ENCODE measurements at places on chromosomes 5 and 9.

DNA sequence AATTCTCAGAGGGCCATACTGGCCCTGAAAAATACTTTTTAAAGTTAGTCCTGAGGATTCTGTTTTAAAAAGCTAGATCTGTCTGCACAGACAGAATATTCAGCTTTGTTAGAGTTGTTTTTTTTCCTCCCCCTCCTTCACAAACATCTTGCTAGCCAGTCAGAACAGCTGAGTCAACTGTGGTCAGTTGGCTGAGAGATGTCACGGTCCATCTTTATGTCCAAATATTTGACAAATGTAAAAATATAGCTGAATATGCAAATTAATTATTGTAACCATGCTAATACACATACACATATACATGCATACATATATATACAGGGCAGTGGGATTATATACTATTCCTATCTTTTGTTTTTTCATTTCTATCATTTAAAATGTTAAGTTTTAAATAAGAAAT is 33.9 kb downstream of the UNC13B start:
- no peak for DNase-seq

DNA sequence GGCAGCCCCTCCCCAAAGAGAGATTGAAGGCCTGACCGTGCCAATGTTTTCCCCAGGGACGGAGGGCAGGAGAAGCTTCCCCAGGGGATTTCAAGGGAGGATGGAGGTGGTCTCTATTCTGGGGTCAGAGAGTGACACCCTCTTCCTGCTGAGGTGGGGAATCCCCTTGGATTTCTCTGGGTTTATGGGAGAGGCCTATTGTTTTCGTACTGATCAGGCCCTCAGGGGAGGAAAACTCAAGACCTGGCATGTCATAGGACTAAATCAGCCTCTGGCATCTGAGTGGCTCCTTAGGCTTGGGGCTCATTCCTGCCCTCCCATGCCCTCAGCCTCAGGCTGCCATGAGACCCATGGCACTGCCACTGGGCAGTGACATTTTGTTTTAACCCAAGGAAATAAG is 44.6 kb downstream of the IRF1 start:
- no peak for DNase-seq

GRCh38 chr9:129556491-129557191 is 64.3 kb downstream of the C9orf50 start:
- DNase-seq = no peak

GRCh38 chr5:99617335-99617734 is 688.5 kb upstream of the CHD1 start:
- no peak for DNase-seq

GRCh38 chr9:136847826-136848392 is 1.3 kb upstream of the PHPT1 start:
- peak; percentile 87 for DNase-seq

DNA sequence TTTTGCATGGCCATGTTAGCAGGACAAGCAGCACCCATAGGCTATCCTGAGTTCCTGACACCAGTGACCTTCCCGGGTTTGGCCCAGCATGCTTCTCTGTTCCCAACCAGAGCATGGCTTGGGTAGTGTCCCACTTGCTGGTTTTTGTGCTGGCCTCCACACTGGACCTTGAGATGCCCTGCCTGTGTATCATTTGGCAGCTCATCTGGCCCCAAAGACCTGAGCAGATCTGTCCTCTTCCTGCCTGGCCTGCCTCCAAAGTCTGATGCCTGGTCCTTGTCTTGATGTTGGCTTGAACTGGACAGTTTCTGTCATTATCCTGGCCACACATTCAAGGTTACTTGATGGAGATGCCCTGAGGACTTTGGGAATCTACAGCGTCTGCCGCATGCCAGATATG is 590.7 kb upstream of the KLF4 start:
- DNase-seq = no peak

DNA sequence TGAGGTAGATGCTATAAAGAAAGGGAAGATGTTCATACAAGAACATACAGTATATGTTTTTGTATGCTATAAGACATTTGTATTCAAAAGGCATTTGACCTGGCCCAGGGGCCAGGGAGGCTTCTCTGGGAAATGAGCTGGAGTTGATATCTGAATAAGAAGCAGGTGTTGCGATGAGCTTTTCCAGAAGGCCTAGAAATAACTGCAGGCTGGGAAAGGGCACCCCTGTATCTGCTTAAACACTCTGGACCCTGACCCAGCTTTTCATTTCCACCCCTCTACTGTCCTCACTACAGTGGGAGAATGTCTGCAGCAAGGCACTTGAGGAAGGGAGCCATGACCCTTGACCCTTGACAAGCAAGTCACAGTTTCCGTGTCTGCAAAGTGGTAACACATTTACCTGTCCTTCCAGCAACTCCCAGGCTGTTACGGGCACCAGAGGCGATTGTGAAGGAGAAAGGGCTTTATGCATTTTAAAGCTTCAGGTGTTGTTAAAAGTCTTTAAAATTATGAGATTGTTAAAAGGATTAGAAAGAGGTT is 88.2 kb upstream of the PANK3 start:
- no peak for DNase-seq

DNA sequence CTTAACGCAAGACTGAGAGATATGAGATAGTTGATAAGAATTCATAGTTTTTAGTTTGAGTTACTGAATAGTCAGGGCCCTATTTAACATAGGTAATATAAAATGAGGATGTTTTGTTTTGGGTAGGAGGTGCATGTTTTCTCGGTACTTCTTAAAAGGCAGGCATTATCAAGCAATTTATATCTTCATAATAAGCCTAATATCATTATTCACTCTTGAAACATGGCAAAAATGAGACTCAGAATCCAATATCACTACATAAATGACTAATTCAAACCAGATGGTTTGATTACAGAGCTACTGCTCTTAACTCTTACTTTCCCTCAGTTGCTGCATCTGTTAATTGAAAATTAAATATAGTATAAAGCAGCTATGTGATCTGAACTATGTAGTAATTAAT is 2038.7 kb downstream of the EFNA5 start:
- DNase-seq = no peak

DNA sequence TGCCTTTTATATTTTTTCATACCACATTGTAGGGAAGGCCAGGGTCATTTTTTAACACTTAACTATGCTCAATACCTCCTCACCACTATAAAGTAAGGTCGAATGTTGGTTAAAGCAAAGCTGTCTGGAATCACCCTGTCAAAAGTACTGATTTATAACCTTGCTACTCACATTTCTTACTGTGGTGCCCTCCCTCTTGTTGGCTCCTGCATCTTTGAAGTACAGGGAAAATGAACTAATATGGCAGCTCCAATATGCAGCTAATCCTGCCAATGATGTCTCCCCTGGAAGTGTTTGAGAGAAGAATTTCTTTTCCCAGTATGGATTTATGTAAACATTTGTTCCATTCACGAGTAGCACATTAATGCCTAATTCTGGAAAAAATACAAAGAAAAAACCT is 108.4 kb upstream of the RPS23 start:
- no peak for DNase-seq

- DNase-seq = no peak
Observed at GRCh38 chr9:23524607-23525155, 301.4 kb downstream of the ELAVL2 start.

GRCh38 chr9:71642056-71642455 is 126.3 kb downstream of the CEMIP2 start:
- no peak for DNase-seq

DNA sequence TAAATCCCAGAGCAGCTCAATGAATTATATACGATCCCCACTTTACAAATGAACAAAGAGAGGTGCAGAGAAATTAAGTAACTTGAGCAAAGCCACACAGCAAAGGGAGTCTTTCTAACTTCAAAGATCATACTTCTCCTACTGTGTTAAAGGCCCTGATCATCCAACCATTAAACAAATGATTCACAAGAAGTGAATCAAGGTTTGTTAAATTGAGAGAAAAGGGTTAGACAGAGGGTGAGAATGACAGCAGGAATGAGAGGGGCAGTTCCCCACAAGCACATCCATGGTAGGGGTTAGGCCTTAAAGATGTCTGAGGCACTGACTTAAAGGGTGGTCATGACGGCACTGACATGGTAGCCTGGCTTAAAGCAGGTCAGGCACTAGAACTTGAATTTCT is 10.7 kb downstream of the IDNK start:
- DNase-seq = no peak

DNA sequence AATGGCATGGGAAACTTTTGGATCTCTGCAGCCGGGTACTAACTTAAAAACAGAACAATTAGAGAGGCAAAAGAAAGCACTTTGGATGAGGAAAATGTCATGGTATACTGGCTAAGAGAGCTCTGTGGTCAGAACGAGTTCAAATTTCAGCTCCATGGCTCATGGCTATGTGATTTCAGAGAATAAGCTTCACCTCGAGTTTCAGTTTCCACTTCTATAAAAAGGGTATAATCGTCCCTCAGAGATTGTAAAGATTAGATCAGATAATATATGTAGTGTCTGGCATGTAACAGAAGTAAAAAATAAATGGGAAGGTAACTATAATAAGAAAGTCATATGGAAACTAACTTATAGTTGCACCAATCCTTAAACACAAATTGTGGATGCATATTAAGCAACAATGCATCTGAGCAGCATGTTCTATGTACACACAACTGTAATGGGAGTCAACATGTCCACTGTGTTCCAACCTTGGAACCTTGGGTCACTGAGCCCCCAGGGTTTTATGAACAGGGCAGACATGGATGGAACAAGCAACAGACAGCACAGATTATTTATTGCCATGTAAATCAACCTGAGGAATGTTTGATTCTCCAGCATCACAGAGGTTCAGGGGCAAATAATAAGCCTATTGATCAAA is 145.4 kb downstream of the MAPKAP1 start:
- no peak for DNase-seq

- DNase-seq = no peak
Observed at GRCh38 chr9:83070261-83070660, 7.3 kb upstream of the RASEF start.

DNA sequence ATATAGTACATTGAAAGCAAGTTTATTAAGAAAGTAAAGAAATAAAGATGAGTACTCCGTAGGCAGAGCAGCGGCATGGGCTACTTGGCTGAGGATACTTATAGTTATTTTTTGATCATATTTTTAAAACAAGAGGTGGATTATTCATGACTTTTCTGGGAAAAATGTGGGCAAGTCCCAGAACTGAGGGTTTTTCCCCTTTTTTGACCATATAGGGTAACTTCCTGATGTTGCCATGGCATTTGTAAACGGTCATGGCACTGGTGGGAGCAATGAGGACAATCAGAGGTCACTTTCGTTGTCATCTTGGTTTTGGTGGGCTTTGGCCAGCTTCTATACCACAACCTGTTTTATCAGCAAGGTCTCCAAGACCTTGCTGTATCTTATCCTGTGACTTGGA is 5.2 kb upstream of the BASP1 start:
- DNase-seq = no peak

DNA sequence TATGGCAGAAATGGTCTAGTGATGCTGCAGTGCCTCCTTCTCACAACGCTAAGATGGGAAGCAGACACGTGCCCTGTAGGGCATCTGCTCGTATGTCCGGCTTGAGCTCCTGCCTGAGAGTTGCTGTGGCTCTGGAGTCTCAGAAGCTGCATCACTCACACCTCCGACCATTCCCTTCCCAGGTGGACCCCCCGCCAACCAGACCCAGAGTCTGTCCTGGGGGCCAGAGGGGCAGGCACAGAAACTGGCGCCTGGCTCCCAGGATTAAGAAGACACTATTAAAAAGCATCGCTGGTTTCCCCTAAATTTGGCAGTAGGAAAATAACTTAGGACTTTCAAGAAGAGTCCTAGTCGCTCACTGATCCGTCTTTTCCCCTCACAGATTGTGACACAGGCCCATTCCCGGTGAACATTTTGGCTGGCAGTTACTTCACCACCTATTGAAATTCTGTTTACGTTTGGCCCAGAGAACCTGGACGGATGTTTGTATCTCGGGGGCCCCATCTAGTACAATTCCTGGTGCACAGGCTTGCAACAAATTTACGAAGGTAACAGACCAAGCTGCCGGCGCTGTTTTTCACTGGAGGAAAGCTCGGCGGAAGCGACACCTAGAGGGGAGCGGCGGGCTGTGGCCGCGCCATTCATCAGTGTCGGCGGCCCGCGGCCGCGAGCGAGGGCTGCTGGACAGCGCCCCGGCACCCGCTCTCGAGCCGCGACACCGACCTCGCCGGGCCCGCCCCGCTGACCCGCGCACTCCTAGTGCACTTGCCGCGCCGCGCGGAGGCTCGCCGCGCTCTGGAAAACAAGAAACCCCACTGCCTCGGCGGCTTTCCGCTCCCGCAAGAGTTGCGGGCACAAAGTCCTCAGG is 1.6 kb downstream of the FSTL4 start:
- peak; percentile 82 for DNase-seq

DNA sequence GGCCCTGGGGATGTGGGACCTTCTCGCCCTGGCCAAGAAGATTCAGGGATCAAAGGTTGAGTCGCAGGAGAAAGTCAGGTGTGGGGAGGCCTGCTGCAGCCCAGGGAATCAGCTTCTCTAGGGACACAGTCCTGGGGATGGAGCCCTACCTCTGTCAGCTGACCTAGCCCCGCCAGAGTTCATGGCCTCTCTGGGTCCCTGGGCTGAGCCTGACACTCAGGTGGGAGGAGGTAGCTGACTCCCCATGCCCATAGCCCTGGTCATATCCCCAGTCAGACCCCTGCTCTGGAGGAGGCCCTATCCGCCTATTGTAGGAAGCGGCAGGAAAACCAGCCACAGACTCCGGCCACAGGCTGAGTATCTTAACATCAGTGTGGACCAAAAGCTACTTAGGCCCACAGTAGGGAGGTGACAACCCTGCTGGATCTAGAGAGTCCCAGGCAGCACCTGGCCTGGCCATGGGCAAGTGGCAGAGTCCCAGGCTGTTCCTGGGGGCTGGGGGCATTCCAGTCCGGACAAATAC is 15.0 kb upstream of the MRNIP start:
- no peak for DNase-seq

- no peak for DNase-seq
Observed at GRCh38 chr5:122844136-122844909, 1.1 kb upstream of the SNX24 start.

All from glutamatergic neuron (in vitro differentiated cells).